HS-27A (cell line): ENCODE measurements at places on chromosomes 12 and 14.

- no peak for DNase-seq
Observed at GRCh38 chr12:120639771-120640721, at the start of gene CABP1. Gene CABP1 (plus strand): TSS chr12:120640626. CDS start chr12:120640686, 60 bp downstream.

DNA sequence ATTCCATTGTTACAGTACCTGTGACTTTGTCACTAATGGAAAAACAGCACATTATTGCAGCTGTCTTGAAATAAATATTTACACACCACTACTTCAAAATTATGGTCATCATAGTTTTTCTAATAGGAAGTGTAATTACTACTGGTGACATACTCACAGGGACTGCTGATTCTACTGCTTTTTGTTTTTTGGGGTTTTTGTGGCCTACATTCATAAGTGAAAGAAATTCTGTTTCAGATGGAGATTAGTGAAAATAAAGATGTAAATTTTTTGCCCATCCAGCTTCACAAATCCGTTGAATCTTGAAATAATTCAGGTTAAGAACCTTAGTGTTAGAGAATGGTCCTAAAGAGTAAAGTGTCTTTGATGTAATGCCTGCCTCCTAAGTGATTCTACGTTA is 17.5 kb downstream of the KNTC1 start:
- DNase-seq: no peak

GRCh38 chr12:110741341-110742095 is 1.2 kb downstream of the PPP1CC start:
- DNase-seq: no peak

DNA sequence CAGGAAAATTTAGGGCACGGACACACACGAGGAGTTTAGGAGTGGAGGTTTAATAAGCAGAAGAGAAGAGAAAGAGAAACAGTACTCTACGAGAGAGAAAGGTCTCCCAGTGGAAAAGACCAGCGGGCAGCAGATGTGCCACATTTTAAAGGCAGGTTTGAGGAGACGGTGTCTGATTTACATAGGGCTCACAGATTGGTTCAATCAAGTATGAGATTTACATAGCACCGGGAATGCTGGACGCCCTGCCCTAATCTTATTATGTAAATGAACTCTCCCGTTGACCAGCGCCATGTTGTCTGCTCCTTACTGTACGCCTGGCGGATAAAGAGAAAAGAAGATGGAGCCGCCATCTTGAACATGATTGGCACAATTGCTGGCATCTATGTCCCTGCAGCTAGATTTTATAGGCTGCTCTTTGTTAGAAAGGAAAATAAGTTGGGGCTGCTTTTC is 17.9 kb downstream of the NFKBIA start:
- no peak for DNase-seq
